ENCODE measurements at places on chromosomes 1 and 21.

DNA sequence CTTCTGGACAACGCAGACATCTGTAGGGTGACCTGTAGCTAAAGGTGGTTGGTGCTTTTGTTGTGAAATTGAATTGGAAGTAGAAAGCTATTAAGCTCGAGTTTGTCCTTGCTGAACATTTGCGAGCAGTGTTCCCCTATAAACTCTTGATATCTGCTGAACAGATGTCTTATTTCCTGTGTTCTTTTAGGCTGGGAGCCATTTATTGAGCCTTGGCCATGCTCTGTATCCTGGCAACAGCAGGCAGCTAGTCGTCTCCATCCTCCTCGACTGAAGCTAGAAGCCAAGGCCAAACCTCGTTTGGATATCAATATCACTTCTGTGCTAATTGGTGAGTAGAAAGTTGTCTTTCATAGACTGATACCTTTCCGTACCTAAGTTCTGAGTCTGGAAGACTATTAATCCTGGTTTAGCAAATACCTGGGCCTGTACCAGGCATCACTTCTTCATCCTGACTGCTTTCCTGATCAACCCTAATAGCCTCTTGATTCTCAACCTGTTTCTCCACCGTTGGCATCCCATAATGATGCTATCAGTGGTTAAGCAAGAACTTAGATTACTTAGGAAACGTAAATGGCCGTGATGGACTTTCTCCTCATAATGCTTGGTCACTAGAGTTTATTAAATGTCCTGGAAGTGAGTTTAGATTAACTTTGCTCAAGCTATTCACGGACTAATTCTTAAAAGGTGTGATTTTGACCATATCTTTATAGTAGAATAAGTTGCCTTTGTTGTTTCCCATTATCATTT lies 103.4 kb downstream of the VPS13D start:
- no peak for DNase-seq

GRCh38 chr21:31714741-31715365 lies 17.1 kb downstream of the SCAF4 start:
- DNase-seq, result no peak

DNA sequence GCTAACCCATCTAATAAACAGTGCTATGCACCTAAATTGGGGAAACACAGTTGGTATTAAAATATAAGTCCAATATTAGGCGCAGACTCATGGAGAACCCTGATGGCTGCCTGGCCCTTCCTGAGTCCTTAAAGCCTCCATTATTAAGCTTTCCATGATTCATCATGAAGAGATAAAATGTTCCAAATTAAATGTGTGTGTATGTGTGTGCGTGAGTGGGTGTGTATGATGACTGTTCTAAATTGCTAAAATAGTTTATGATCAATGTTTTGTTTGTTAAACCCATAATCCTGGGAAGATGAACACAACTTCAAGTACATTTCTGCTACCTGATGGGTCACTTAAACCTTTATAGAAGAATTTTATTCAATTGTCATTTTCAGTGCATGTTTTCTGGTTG lies 6.3 kb upstream of the RBBP5 start:
- no peak for DNase-seq

DNA sequence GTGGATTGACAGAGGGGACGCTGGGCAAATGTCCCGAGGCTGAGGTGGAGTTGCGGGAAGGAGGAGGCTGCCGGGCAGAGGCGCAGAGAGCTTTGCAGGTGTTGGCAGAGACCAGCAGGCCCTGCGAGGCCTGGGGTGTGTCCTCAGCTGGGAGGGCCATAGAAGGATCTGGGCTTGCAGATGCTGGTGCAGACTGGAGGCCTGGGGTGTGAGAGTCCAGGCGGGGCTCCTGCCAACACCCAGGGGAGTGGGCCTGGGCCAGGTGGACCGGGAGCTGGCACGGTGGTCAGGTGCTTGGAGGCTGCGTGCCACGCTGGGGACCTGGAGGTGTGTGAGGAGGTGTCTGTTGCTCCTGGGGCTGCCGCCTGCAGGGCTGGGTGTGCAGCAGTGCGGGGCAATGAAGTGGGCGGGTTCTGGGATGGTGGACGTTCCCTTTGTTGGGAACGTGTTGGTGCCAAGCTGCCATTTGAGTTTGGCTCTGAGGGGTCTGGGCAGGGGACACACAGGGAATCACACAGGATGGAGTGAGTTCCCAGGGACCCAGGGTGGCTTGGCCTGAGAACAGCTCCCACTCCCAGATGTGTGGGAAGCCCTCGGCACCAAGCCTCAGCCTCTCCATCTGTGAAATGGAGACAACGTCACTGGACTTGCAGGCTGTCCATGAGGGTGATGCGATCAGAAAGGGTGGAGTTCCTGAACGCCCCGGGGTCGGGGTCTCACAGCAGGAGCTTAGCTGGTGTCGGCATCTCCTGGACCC lies 39.9 kb upstream of the POFUT2 start:
- DNase-seq, result no peak

DNA sequence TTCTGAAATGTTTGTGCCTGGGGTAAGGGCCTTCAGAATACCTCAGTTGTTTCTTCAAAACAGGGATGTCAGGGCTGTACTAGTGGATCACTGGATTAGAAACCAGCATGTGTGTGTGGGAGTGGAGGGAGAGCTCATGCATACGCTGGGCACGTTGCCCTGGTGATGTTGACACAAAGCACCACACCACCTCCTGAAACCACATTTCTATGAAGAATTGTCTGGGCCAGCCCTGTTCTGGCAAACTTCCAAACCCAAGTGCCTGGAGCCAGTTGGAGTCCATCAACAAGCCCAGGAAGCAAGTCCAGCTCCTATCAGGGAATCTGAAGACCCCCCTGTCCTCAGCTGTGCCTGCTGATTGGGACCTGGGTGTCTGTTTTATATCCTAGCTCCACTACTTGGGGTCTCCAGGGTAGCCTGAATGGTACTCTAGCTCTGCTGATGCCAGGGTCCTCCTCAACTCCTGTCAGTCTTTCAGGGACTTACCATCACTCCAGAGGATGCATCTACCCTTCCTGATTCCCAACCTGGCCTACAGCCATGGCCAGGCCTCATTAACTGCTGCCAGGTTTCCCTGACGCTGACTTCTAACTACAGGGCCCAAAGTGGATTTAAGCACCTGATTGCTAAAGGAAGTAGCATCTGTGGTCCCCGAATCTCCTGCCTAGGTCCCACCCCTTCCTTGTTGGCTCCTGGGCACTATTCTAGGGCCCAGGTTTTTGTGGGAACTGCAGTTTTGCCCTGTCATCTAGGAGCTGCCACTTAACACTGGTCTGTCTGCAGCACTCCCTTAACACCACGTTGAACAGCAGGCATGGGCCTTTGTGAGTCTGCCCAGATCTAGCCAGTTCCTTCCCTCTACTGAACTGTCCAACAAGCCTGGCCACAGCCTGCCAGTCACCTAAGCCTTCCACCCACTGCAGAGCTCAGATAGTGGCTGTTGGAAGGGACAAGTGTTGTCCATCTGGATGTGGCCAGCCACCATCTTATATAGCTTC lies 45.5 kb downstream of the LPAR3 start:
- no peak for DNase-seq

DNA sequence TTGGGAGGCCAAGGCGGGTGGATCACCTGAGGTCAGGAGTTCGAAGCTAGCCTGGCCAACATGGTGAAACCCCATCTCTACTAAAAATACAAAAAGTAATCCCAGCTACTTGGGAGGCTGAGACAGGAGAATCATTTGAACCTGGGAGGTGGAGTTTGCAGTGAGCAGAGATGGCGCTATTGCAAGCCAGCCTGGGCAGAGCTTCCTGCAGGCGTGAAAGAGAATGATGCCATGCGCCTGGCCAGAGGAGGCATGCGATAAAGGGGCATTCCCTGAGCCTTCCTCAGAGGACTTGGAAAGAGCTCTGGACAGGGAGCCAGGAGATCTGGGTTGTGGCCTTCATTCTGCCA lies 3.2 kb downstream of the E2F2 start:
- no peak for DNase-seq

DNA sequence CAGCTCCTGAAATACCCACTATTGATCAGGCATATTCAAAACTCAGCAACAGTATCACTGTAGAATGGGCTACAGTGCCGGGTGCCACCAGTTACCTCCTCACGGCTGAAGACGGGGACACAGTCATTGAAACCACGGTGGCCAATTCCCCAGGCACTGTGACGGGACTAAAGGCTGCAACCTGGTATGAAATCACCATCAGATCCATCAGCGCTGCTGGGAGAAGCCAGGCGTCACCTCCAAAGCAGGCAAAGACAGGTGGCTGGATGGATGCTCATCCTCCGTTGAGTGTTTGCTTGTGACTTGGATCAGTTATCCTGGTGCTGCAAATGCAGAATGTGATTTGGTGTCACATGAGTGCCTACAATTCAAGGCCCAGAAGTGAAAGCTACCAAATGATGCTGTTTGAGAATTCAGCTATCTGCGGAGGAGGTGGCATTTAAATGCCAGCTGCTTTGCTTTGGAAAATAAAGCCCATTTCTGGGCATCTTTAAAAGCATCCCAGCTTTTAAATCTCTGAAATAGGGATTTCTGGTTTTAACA lies 5.1 kb downstream of the FNDC7 start:
- DNase-seq, result no peak

DNA sequence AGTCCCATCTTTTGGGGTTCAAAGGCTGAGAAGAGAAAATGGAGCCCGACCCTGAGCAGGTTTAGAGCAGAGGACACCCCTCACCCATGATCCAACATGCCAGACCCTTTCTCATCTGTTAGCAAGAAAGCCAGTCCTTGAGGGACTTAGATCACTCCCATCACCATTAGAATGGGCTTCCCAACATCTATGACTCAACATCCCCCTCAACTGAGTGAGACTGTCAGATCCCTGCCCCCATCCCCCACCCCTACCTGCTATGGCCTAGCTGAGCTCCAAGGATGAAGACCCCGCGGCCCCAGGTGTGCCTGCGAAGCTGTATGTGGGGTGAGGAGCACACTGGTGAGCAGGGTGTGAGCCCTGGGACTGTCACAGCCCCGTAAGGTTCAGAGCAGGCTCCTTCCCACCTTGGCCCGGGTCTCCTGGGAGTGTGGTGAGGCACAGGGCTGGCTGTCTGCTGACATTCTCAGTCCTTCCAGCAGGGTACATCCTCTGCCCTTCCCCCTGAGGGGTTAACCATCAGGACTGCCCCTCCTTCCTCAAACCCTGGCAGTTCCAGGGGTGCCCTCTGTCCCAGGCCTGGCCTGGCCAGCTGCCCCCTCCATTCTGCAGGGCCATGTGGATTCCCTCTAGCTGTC lies 21.4 kb upstream of the BLACAT1 start:
- DNase-seq, result no peak

- DNase-seq, result peak; percentile 70
Measured at GRCh38 chr1:154352581-154353459, 27.5 kb downstream of the ATP8B2 start.

DNA sequence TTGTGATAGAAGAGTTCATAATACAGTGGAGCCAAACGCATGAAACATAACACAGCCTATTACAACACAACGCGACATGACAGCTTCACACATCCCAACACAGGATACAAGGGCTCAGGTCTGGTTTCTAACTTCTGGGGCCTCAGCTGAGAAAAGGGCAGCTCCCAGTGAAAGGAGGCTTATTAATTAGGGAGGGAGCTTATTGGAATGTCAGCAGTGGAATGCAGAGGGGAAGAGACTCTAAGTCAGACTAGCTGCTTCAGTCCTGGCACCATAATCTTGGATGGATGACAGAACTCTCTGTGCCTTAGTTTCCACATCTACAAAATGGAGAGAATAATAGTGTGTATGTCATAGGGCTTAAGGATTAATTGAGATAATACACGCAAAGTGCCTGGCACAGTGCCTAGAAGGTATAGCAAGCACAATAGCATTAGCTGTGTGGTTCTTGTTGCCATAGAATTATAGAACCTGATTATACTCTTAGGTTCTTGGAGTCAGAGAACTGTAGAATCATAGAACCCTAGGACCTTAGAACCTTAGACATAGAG lies 22.7 kb upstream of the SLC2A1 start:
- no peak for DNase-seq

DNA sequence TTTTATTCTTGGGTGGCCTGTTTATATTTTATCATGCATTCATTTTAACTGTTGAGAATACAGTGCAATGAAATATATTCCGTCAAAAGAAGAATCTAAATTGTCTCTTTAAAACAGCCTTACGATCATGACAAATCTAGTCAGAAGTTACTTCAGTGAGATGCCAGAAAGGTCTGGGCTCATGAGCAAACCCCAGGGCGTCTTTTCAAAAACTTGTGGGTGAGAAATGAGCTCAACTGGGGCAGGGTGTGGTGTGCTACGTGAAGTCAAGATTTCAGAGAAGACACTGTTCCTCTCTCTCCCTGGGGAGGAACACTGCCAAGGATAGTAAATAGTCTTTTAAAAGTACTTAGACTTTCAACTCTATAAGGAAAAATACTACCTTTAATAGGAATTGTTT lies 13.4 kb upstream of the UAP1 start:
- DNase-seq, result no peak

GRCh38 chr21:40335704-40336103 lies 468.5 kb downstream of the PCP4 start:
- no peak for DNase-seq

DNA sequence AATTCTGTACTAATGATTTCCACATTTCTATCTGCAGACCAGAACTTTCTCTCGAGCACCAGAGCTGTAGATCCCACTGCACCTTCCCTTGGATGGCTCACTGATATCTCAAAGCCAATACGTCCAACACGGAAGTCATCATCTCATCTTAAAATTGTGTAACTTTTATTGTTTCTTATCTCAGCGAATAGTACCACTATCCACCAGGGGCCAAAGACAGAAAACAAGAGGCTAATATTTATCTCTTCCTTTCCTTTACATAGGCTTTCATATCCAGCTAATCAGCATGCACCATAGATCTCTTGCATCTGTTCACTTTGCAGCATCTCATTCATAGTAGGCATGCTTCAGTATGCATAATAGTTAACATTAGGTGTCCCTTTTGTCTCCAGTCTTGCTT lies 303.6 kb downstream of the PTPRC start:
- DNase-seq, result no peak

GRCh38 chr1:161282991-161283390 lies 24.4 kb downstream of the PCP4L1 start:
- no peak for DNase-seq

DNA sequence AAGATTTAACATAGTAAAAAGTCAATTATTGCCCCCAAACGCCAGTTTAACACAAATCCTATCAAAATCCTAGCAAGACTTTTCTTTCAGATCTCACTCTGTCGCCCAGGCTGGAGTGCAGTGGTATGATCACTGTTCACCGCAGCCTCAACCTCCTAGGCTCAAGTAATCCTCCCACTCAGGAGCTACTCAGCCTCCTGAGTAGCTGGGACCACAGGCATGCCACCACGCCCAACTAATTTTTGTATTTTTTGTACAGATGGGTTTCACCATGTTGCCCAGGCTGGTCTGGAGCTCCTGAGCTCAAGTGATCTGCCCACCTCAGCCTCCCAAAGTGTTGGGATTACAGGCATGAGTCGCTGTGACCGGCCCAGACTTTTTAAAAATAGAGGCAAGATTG lies 4.8 kb downstream of the SNIP1 start:
- DNase-seq, result no peak

- DNase-seq, result no peak
Measured at GRCh38 chr1:213244664-213245091, 193.6 kb downstream of the RPS6KC1 start.

GRCh38 chr1:235831148-235831547 lies 35.6 kb downstream of the LYST start:
- DNase-seq, result no peak

Data from activated CD8-positive, alpha-beta memory T cell treated with anti-CD3 and anti-CD28 coated beads for 24 hours (primary cell).